ENCODE measurements at places on chromosomes 16 and 17.

DNA sequence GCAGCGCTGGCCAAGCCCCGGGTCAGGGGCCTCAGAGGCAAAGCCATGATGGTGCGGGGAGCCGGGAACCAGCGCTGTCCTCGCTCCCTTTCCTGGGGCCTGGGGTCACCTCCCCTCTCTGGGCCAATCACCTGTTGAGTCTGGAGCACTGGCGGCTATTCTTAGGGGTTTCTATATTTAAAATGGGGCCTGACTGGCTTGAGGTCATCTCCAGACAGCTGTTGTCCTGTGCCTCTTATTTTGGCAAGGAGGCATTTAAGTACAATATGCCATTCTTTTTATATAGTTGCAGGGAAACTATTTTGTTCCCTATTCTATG, at the start of gene COX6A2:
TSS of gene COX6A2 (minus strand) at position 82 of the 319 bp plus-strand sequence. CDS start at position 47, 35 bp downstream.
- no peak within 1 kb of the TSS for H3K4me3 ChIP-seq
- H3K36me3 ChIP-seq = no peaks in the 10 kb centered on the region
- no peak for DNase-seq
- no peak within 1 kb of the TSS for H3K27ac ChIP-seq
- H3K4me1 ChIP-seq = peaks cover 4% of the 10 kb centered on the region

DNA sequence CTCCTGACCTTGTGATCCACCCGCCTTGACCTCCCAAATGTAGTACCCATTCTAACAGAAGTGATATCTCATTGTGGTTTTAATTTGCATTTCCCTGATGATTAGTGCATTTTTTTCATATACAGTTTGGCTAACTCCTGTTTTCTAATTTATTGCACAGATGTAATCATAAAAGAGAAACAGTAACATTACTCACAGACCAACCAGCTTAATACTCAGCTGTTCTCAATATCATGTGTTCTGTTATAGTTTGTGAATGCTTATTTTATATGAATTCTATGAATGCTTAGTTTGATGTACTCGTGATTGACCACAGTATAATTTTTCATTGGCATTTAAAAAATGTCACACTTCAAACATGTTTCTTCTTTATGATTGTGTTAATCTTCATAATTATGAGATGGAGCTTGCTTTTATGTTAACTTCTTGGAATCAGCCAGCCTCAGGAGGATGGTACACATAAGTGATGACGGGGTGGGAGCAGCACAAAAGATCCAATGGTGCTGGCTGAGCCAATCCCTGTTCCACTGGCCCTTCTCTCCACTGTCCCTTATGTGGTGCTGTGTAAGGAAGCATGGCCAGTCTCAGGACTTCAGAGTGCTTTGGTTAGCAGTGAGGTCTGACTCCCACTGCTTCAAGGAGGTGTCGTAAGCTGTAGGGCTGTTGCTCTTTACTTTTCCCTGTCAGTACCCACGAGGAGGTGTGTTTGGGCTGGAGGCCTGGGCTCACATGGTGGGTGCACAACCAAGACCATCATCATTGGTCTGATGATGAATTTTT, 191.0 kb downstream of the SPECC1 start:
- no peak overlapping the region for H3K4me3 ChIP-seq
- no peaks in the 10 kb centered on the region for H3K27me3 ChIP-seq
- no peaks in the 10 kb centered on the region for H3K4me1 ChIP-seq
- DNase-seq = no peak
- H3K36me3 ChIP-seq = no peaks in the 10 kb centered on the region

- no peaks in the 10 kb centered on the region for H3K36me3 ChIP-seq
- DNase-seq = no peak
- no peak overlapping the region for H3K27ac ChIP-seq
- H3K27me3 ChIP-seq = no peaks in the 10 kb centered on the region
- no peak overlapping the region for H3K4me3 ChIP-seq
Observed at GRCh38 chr17:58415371-58416055, 1.8 kb downstream of the RNF43 start.

- peaks cover 52% of the 10 kb centered on the region for H3K4me1 ChIP-seq
- no peak overlapping the region for H3K27ac ChIP-seq
- no peak for DNase-seq
- H3K4me3 ChIP-seq = no peak overlapping the region
- no peaks in the 10 kb centered on the region for H3K36me3 ChIP-seq
- H3K27me3 ChIP-seq = no peaks in the 10 kb centered on the region
Observed at GRCh38 chr17:40307001-40307730, 1.8 kb upstream of the RARA start.

DNA sequence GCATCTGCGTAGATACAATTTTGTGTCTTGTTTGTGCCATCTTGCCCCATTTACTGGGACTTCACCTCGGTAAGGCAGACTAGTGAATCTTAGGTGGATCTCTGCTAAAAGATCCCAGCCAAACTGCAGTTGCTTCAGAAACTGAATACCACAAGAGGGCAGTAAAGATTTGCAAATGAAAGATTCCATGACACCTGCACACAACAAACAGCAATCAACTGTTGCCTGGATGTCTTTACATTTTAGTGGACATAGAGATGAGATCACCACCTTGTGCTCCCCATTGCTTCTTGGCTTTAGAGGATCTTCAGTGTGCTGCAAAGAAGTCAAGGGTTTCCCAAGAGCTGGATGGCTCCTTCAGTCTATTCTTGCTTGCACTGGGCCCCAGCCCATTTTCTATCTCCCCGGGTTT, 119.2 kb upstream of the CACNG5 start:
- H3K36me3 ChIP-seq = no peaks in the 10 kb centered on the region
- DNase-seq = peak; percentile 43
- peaks cover 10% of the 10 kb centered on the region for H3K4me1 ChIP-seq
- H3K4me3 ChIP-seq = no peak overlapping the region
- no peaks in the 10 kb centered on the region for H3K27me3 ChIP-seq

DNA sequence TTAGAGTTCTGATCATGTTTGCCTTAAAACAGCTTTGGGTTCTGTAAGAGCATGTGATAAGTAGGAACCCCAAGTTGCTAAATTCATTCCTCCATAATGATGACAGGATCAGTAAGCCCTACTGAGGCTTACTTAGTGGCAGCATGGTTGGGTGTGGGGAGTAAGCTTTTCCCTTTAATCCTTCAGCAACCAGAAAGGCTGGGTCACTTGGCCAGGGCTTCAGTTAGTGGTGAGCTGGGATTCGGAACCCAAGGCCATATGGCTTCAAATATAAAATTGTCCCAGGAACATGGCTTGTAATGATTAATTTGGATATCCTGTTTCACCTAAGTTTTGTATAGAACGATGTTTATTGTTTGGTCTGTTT, 850 bp downstream of the GINS3 start:
- H3K36me3 ChIP-seq = no peaks in the 10 kb centered on the region
- H3K27me3 ChIP-seq = no peaks in the 10 kb centered on the region
- H3K4me3 ChIP-seq = peak overlapping the region; percentile 99
- H3K27ac ChIP-seq = peak overlapping the region; percentile 80

DNA sequence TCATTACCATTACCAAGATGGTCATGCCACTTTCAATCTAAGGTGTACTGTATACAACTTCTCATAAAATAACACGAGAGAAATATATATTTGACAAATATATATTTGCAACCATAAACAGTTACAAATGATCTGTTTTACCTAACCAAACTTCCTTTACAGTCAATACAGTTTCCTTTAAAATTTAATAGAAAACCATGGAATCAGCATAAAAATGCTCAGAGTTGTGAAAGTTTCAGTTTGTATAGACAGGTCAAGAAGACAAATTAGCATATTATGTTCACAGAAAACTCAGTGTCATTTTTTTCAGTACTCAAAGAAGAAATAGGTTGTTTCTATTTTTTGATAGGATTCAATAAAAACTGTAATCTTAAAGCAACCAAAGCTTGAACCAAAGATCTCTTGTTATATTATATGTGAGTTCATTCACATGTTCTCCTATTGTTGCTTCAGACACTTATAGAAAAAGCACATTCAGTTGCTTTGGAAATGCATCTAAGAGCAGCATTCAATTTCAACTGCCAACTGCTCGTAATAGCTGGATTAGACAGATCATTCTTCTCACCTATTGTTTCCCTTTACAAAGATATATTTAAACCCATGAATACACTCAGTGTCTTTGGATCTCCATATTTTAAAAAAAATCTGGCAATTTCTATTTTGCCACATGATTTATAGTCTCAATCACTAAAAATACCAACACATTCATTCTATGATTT, 15.1 kb downstream of the SSH2 start:
- no peak for DNase-seq
- no peak overlapping the region for H3K27ac ChIP-seq
- no peaks in the 10 kb centered on the region for H3K36me3 ChIP-seq
- no peaks in the 10 kb centered on the region for H3K27me3 ChIP-seq
- no peaks in the 10 kb centered on the region for H3K4me1 ChIP-seq

DNA sequence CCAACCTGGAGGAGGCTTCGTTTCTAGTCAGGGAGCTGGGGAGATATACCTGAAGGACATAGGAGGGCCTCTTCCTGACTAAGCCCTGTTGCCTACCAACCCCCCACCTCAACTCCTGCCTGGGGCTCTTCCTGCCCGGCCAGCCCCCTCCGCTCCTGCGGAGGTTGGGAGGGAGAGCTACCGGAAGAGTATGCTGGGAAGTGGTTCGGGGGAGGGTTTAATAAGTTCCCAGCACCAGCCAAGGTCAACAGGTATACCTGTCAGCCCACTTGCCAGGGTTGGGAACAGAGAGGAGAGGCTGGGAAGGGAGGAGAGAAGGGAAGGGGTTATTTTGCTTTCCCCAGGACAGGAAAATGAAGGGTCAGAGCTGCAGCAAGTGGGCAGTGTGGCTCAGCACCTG, 4.7 kb downstream of the PPP1R1B start:
- no peaks in the 10 kb centered on the region for H3K36me3 ChIP-seq
- H3K4me1 ChIP-seq = peaks cover 11% of the 10 kb centered on the region
- no peak overlapping the region for H3K27ac ChIP-seq
- peaks cover 1% of the 10 kb centered on the region for H3K27me3 ChIP-seq
- H3K4me3 ChIP-seq = no peak overlapping the region
- DNase-seq = no peak

DNA sequence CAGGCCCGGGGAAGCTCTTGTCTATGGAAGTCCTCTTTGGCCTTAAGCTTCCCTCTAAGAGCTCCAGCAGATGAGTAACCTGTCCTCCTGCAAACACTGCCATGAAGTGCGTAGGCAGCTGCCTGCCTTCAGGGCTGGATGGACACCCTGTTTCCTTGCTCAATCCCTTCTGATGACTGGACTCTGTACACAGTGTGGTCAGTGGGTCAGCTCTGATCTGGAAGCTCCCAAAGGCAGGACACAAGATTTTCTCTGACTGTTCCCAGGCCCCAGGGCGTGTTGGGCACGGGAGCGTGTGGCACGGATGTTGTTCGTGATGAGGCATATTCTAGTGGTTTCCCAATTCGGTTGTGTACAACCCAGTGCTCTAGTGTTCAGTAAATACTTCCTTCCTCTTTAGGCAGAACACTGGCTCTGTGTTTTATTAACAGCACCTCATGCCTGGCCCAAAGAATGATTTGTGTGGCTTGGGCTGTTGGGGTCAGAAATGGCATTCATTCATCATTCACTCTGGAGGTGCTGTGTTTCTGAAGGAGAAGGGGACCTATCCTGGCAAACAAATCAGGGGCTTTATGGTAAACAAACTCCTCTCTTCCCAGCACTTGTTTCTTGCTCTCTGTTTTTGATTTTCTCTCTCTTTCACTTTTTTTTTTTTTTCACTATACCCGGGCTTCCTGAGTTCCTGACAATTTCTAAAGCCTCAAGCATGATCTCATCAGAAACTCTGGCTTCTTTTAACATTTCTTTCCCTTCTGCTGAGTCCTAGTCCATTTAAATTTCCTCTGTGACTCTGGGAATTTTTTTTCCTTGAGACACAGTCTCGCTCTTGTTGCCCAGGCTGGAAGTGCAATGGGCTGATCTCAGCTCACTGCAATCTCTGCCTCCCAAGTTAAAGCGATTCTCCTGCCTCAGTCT, 12.0 kb upstream of the RNF157 start:
- no peaks in the 10 kb centered on the region for H3K27me3 ChIP-seq
- H3K4me1 ChIP-seq = peaks cover 47% of the 10 kb centered on the region
- H3K36me3 ChIP-seq = no peaks in the 10 kb centered on the region
- DNase-seq = peak; percentile 55

DNA sequence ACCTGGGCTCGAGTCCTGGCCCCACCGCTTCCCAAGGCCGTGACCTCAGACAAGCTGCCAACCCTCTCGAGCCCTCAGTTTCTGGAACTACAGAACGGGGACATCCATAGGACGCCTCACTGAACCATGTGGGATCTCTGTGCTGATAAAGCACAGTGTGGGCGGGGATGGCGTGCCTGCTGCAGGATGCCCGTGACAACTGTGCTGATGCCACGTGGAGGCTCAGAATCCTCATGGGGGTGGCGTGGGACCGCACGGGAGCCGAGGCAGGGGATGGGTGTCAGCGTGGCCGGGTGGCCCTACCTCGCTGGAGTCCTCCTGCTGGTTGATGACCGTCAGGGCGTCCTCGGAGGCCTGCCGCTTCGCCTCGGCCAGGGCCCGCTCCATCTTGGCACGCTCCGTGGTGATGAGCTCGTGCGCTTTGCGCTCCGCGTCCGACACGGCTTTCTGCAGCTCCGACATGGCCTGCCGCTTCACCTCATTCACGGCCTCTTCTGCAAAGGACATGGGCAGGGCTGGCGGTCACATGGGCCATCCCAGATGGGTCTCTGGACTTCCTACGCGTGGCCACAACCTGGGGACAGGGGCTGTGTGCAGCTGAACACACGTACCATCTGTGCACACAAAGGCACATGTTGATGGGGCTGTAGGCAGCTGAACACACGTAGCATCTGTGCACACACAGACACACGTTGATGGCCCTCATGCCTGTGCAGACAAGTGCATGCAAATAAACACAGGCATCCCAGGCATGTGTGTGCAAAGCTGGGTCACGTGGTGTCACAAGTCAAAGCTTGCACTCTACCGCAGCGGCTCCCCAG, 12.7 kb upstream of the PABPN1L start:
- no peaks in the 10 kb centered on the region for H3K4me1 ChIP-seq
- no peak for DNase-seq
- H3K4me3 ChIP-seq = no peak overlapping the region
- H3K27me3 ChIP-seq = no peaks in the 10 kb centered on the region

GRCh38 chr17:55687037-55687436, 35.6 kb downstream of the TMEM100 start:
- no peak overlapping the region for H3K4me3 ChIP-seq
- H3K27me3 ChIP-seq = no peaks in the 10 kb centered on the region
- H3K36me3 ChIP-seq = no peaks in the 10 kb centered on the region
- DNase-seq = no peak
- no peaks in the 10 kb centered on the region for H3K4me1 ChIP-seq
- no peak overlapping the region for H3K27ac ChIP-seq

- DNase-seq = no peak
- H3K27me3 ChIP-seq = no peaks in the 10 kb centered on the region
- peak overlapping the region; percentile 84 for H3K27ac ChIP-seq
- peaks cover 29% of the 10 kb centered on the region for H3K36me3 ChIP-seq
- peak overlapping the region; percentile 76 for H3K4me3 ChIP-seq
- peaks cover 22% of the 10 kb centered on the region for H3K4me1 ChIP-seq
Observed at GRCh38 chr17:81682565-81683207, 911 bp downstream of the ARL16 start.

GRCh38 chr17:64252831-64253230, 10.2 kb downstream of the TEX2 start:
- no peak for DNase-seq
- no peaks in the 10 kb centered on the region for H3K27me3 ChIP-seq
- no peak overlapping the region for H3K4me3 ChIP-seq
- H3K27ac ChIP-seq = no peak overlapping the region
- H3K36me3 ChIP-seq = no peaks in the 10 kb centered on the region

Measured in naive thymus-derived CD4-positive, alpha-beta T cell (primary cell).